M059J (cell line): ENCODE measurements at places on chromosomes 3 and 15.

DNA sequence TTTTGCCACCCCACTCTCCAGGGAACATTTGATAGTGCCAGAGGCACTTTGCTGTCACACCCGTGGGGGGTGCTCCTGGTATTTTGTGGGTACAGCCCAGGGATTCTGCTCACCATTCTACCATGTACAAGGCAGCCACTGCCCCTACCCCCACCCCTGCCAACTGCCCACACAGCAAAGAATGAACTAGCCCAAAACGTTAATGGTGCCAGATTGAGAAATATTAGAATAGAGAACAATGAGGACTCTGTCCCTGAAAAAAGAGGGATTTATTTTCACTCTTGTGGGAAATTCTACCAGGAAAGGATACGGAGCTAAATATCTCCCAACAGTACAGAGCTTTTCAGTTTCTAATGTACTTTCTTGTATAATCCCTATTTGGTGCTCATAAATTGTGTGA lies 154.5 kb upstream of the SUCLG2 start:
- DNase-seq: no peak

GRCh38 chr15:45635191-45635638 lies 386 bp downstream of the SQOR start:
- no peak for DNase-seq

GRCh38 chr3:42662037-42662812 lies 8.7 kb downstream of the ZBTB47 start:
- no peak for DNase-seq

DNA sequence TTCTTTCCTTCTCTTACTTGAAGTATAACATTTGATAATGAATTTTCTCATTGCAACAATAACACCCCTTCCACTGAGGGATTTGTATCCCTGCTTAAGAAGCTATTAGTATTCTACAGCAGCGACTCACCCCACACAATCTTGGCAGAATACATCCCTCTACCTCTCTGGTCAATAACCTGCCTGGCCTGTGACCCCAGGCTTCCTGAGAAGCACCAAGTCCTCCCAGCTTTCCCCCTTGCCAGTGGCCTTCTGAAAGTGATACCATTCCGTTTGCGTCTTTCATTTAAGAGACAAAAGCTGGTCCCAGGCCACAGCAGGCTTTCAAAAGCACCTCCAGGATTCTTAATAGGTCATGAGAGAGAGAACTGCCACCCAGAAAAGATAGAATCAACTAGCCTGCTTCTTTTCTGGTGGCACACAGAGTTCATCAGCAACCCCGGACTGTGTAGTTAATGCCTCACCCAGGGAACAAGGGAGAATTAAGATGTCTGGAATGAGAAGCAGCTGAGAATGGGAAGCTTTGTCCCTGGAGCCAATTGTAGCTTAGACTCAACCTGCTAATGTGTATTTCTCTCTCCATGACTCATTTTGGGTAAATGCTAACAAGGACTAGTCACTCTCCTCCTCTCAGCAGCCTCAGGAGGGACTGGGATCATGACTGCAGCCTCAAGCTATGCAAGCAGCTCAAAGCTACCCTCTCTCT lies 101.0 kb upstream of the CPNE4 start:
- peak; percentile 98 for DNase-seq

DNA sequence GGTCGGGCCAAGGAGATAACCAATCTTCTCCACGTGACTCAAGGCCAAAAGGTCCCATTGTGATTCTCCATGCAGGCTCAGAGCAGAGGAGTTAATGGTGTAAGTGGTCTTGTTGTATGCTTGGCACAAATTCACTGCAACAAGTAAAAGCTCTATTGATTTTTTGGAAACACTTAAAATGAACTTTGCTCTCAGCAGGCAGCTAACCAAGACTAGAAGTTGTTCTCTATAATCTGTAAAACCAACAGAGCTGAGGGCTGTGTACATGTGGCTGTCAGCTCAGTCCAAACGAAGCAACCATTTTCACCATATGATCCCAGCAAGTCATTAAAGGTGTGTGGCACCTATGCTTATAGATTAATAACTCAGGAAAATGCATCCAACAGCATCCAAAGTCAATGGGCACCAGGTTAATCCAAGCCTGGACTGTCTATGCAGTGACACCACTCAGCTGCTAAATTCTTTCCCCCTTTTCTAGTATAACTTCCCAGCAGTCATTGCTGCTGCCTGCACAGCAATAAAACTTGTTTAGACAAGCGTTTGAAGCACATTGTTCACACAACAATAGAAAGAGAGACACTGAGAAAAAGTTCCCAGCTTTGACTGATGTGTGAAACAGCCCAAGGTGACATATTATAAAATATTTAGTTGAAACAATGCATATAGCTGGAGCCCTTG lies 603.8 kb upstream of the ADAMTS9 start:
- no peak for DNase-seq

DNA sequence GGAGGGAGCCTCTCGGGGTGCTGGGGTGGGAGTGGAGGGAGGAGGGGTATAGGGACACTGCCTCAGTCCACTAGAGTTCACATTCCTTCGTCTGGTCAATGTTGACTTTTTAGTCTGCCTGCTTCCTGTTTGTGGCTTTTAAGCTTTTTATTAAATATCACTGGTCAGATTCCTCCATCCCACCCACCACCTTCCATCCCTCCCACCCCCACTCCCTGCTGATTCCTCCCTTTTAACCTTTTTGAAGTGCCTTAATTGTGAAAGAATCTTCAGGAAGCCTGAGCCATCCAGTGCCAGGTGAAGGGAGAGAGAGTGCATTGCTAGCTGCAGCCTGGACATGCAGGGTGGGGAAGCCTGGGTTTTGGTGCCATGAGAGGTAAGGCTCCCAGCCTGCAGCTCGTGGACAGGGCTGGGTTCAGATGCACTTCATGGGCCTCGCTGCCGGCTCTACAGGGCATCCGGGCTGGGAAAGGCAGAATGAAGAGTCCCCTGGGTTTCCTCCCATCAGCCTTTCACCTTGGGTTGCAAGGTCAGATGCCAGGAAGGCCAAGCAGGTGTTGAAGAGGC lies 105.9 kb downstream of the DNAJB8 start:
- peak; percentile 47 for DNase-seq

DNA sequence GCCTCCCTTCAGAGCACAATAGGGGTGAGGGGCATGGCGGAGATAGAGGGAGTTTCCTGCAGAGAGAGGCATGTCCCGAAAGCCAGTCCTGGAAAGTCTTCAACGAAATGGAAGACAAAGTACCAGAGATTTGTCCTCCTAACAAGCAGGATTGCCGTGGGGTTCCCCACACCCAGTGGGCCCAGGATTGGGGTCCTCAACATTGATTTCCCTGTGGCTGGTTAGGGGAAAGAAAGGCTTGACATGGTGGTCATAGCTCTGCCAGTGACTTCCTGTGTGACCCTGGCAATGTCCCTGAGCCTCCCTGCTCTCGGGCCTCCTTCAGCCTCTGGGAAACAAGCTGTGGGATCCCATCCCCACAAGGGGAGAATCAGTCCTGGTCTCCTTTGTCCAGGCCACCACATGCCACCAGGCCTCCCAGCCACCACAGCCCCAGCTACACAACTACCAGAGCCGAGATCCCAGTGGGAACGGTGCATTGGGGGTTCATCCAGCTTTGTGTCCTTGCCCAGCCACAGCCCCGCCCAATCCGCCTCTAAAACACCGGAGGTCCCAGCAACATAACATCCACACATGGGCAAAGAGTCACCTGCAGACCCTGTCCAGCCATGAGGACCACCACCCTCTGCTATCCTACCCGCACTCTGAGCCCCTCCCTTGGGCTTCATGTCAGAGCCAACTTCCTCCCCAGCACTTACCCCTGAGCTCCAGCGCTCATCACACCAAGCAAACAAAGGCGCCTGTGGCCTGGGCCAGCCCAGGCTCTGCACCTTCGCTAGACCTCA lies 63.0 kb downstream of the ADAMTS17 start:
- no peak for DNase-seq

DNA sequence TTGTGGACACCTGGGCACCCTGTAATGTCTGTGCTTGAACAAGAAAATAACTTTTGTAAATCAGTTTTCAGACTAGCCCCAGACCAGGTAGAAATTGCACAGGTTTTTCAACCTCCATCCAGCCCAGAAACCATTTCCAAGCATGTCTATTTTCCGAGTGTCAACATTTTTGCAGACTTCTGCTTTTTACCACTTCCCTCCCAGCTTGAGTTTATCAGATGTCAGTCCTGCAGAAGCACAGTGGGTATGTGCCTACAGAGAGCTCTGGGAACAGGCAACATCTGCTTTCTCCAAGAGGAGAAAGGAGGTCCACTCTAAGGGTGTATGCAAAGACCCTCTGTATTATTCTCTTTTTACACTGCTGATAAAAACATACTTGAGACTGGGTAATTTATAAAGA lies 83.9 kb downstream of the LRRK1 start:
- no peak for DNase-seq

DNA sequence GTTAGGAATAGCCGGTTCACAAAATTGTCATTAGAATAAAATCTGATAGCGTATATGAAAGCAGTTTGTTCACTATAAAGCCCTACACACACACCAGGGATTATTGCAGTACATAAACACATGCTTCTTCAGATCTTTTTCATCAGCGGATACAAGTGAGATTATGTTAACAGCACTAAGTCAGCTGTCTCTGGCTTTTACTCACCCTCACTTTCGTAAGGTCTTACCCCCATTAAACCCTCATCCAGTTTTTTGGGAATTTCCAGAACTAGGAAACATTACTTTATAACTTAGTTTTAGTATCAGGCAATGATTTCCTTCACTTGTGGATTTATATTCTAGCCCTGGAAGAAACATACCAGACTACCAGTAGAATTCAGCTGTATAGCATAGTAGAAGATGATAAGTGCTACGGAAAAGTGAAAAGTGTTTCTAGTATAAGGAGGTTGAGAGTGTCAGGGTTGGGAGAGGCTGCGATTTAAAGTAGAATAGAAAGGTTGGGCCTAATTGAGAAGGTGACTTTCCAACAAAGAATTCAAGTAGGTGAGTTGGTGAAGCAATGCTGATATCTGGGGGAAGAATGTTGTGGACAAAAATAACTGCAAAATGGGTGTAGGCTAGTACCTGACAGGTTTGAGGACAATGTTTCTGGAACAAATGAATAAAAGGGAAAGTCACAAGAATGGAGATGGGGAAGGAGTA lies 22.7 kb downstream of the TMEM207 start:
- no peak for DNase-seq

DNA sequence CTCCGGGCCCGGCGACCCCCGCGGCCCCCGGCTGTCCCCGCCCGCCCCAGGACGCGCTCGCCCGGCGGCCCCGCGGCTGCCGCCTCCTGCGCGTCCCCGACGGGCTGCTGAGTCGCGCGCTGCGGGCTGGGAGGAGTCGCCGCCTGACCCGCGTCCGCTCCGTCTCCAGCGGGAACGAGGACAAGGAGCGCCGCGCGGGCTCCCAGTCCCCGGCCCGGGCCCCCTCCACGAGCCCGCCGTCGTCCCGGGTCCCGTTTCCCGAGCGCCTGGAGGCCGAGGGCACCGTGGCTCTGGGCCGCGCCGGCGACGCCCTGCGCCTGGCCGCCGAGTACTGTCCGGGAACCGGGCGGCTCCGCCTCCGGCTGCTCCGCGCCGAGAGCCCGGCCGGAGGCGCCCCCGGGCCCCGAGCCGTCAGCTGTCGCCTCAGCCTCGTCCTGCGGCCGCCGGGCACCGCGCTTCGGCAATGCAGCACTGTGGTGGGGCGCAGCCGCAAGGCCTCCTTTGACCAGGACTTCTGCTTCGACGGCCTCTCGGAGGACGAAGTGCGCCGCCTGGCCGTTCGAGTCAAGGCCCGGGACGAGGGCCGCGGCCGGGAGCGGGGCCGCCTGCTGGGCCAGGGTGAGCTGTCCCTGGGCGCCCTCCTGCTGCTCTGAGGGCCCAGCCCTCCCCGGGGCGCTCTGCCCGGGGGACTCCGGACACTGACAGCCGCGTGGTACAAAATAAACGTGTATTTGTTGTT lies 1.5 kb downstream of the C2CD4A start:
- DNase-seq: peak; percentile 57

- DNase-seq: no peak
These were observed 11.2 kb downstream of the ANXA2 start for GRCh38 chr15:60386615-60387014.

DNA sequence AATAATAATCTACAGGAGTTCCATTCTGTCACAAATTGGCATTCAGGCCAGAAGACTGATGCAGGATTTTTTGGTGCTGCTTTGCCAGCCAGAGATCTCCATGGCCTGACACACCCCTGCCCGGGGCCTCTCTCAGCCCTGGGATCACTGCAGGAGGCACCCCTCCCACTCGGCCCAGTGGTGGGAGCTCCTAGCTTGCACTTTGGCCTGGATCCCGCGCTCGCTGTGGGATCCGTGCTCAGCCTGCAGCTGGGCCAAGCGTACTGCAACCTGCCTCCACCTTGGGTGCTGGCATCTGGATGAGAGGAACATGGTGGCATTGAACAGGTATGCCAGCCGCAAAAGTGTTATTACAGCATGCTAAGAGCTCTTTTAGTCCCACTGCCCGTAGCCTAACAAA lies 656.7 kb upstream of the CCDC54 start:
- no peak for DNase-seq

DNA sequence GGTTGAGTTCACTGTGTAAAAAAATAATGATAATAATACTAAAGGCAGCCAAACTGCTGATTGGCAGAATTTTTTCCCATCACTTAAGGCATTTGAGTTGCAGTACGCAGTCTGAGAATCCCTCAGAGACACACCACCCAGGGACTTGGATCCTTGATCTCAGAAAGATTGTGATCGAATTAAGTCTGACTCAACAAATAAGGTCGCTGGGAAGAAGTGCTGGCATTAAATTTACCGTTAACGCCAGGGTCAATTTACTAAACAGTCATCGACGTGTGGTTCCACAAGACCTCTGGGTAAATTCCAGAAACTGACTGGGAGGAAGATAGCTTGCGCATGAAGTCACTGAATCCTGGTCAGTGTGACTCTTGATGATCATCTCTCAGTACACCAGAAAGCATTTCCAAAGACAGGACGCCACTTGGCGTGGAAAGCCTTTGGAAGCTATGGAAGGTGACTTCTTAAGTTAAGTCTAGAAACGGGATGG lies 48.3 kb upstream of the CGNL1 start:
- DNase-seq: peak; percentile 99

- peak; percentile 65 for DNase-seq
These were observed 686.3 kb downstream of the NTRK3 start for GRCh38 chr15:87570206-87570605.

DNA sequence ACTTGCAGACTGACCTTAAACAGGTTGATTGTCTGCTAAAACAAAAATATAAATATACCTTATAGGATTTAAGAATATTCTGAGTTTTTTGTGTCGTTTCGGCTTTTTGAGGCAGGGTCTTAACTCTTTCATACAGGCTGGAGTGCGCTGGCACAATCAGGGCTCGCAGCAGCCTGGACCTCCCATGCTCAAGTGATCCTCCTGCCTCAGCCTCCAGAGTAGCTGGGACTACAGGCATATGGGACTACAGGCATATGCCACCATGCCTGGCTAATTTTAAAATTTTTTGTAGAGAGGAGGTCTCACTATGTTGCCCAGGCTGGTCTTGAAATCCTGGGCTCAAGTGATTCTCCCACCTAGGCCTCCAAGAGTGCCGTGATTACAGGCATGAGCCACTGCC lies 113.9 kb downstream of the TCF12 start:
- no peak for DNase-seq
